Adipose tissue (tissue), 3 donors: ENCODE measurements at places on chromosomes 1 and 21. TPM values are rescaled to one million over a fixed set of nuclear protein-coding genes. Genes with fewer than 3 reads are reported as not detected.

The EDEM3 gene
- polyA plus RNA-seq, result 11.8 TPM

The B3GALT2 gene
- polyA plus RNA-seq, result 0.79 TPM

The FUBP1 gene
- polyA plus RNA-seq, result 33.4 TPM

The RGS13 gene
- polyA plus RNA-seq, result 0.05 TPM

The ELF3 gene
- polyA plus RNA-seq, result 222 TPM

The PLPP3 gene
- 24.1 TPM for polyA plus RNA-seq

The SYNC gene
- polyA plus RNA-seq, result 9.0 TPM

The SPRR1A gene
- not detected for polyA plus RNA-seq
